ENCODE measurements at places on chromosomes 1 and 21.

DNA sequence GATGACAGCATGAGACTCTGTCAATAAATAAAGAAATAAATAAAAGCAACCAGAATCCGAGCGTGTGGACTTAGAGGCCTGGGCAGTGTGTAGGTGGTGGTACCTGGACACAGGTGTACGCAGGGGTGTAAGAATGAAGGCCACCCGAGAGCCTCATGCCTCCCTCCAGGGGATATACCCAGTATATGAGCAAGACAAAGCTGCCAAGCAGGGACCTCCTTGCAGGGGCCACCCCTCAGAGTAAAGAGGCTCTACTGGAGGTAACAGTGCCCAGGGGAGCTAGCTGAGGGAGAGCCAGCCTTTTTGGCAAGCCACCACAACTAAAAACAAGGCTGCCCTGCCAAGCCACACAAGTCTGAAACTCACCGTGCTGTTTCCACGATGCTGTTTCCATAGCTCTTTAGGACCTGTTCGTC is 179.2 kb upstream of the RAB4A start:
- no peak for DNase-seq

- no peak for DNase-seq
These were observed 129.7 kb upstream of the UBE2U start for GRCh38 chr1:64073705-64074104.

DNA sequence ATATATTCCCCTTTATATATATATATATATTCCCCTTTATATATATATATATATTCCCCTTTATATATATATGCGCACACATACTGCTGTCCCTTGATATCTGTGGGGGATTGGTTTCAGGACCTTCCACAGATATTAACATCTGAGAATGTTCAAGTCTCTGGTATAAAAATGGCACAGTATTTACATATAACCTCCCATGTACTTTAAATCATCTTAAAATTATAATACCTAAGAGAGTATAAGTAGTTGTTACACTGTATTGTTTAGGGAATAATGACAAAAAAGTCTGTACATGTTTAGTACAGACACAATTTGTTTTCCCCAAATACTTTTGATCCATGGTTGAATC is 45.8 kb downstream of the NR5A2 start:
- DNase-seq: no peak

GRCh38 chr1:155133799-155134281 is 1.8 kb upstream of the SLC50A1 start:
- no peak for DNase-seq

DNA sequence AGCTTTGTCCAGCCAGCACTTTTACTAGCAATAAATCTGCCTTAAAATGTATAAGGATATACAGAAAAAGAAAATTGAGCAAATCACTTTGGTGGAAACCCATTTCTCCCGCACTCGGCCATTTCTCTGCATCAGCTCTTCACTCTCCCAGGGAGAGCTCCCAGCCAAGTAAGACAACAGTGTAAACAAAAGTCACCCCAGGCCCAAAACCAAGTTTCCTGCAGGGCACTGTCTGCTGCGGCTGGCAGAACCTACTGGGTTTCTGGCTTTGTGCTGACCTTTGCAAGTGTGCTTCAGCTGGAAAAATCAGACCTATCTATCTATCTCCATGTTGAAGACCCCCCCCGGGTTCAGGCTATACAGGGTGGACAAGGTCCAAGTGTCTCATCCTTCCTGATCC is 476.7 kb upstream of the CAMK1G start:
- DNase-seq: no peak

GRCh38 chr1:153658400-153659174 is at the start of gene SNAPIN:
SNAPIN (plus strand) TSS chr1:153658703; CDS start chr1:153658744, 41 bp downstream.
- peak; percentile 88 for DNase-seq

GRCh38 chr1:229155472-229155871 is 115.4 kb upstream of the RAB4A start:
- DNase-seq: no peak

GRCh38 chr1:160827418-160827817 is 31.4 kb downstream of the LY9 start:
- no peak for DNase-seq

DNA sequence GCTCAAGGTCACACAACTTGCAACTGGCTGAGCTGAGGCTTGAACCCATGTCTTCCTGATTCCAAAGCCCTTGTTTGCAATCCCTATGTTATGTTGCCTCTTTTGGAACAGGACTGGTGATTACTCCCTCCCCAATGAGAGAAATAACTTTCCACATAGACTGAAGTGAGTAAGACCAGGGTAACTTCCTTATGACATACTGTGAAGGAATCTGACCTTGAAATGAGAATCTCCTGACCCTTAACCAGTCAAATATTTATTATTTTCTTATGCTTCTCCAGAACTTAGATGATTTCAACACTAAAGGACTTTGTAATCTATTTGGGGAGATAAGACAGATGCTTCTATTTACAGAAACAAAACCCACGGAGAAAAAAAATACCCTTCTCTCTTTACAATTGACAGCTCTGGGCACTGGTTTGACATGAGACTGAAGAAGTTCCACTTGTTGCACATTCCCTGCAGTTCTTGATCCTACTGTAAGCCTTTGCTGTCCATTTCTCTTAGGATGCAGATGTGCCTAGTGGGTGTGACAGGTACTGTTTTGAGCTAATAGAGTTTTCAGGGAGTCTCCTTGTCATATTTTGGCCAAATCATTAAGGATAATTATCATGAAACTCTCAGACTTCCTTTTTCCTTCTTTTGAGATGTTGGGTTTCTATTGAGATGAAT is 3.9 kb upstream of the RPTN start:
- DNase-seq: no peak

- DNase-seq: no peak
These were observed 110.5 kb upstream of the COL6A1 start for GRCh38 chr21:45870851-45871615.

DNA sequence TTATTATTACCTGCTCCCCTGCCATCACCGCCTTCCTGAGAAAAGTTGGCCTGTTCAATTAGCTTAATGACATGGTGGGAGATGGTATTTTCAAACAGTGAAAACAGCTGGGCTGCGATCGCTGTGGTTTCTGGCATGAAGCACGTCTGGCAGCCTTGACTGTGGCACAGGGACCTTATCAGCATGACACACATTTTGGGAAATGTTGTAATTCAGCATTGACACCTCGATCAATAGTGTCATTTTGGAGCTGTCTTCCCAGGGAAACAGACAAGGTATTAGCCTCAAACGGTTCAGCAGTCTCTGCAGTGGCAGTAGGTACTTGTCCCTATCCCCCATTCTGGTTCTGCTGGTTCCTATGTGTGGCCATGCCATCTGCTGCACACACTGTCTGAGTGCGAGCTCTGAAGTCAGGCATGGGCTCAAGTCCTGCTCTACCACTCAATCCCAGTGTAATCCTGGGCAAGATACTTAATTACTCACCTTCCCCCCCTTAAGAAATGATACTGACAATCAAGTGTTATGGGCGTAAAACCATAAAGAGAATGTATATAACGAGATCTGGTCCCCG is 154.5 kb upstream of the KCND3 start:
- DNase-seq: no peak

GRCh38 chr21:43997766-43998742 is 14.1 kb upstream of the TRAPPC10 start:
- no peak for DNase-seq

DNA sequence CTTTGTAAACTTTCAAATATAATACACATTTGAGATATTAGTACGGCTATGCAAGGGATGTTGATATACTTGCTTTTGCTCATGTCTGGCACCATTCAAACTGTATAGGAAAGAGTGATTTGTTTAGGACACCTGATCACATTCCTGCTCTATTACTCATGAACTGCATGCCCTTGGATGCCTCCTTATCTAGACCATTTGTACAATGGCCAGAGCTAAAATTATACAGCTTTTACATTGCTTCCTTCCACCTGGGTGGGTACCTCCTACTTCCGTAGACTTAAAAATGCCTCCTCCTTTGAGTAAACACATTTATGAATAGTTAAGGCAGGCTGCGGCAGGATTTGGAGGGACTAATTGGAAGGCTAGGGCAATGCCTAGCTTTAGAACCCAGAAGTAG is 85.4 kb upstream of the PBX1 start:
- no peak for DNase-seq

- no peak for DNase-seq
These were observed 24.4 kb downstream of the ALG14 start for GRCh38 chr1:95048317-95048716.
